DMS 273 treated with DMSO at 0.1 percent for 48 hours (cell line): ENCODE measurements at places on chromosomes 12 and 14.

DNA sequence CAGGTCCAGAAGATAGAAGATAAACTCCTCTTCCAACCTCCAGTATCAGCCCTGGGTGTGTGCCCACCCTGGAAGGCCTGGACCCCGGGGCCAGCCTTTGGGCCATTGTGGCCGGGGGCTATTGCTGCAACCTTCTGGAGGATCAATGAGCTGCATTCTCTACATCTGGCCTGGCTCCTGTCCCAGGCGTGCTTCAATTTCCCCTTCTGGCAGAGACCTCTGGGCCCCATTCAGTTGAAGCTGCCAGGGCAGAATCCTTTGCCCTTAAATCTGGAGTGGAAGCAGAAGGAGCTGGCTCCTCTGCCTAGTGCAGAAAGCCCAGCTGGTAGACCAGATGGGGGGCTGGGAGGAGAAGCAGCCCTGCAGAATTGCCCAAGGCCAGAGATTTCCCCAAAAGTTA lies 10.0 kb downstream of the NYNRIN start:
- DNase-seq, result peak; percentile 83

GRCh38 chr12:131753757-131754156 lies 42.9 kb downstream of the SFSWAP start:
- no peak for DNase-seq

DNA sequence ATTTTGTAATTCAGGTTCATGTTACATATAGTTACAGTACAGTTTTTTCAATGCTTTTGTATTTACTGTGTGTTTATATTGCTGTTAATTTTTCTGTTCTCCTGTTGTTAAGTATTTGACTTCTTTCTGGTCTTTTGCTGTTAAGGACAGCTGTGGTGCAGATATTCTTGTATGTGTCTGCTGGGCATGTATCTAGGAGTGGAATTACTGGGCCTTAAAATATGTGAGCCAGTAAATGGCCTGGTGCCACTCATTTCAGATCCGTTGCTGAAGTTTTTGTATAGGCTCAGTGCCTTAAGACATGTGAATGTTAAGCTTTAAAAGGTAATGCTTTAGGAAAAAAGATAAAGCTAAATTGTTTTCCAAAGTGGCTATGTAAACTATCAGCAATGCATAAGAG lies 87.3 kb downstream of the TTLL5 start:
- DNase-seq, result no peak

DNA sequence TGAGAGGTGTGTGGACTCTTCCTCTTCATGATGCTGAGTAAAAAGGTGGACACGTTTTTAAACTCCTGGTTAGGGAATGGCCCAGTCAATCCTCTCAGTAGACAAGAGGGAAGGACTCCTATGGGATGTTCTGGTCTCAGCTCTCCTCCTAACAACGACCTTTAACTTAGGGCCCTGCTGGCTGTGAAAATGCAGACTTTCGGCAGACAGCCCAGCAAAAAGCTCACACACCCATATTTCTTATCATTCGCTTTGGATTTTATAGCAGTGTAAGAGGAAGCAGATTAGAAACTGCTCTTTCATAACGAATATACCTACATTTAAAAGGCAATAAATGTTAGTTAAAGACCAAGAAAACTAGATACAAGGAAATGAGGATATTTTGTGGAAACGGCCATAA lies 18.0 kb upstream of the YARS2 start:
- no peak for DNase-seq

DNA sequence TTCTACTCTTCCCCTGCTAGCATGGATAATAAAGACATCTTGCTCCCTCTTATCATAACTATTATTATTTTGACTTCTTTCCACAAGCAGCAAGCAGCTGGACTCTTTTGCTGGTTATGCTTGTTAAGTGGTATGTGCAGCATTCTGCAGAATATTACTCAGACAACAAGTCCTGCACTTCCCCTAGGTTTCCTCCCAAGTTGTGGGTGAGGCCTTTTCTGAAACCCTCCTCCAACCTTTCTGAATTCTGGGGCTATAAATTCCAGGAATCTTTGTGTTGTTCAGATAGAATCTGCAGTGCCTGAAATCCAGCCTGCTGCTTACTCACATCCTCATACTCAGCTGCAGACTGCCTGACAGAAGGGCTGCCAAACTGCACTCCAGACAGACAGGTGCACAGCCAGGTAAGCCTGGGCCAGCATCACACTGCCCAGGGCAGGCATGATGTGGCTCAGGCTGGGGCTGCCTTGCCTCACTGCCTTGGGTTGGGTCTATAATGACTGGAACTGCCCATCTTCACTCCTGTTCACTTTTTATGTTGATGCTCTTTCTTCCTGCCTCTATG lies 6.2 kb upstream of the DHRS2 start:
- DNase-seq, result no peak

DNA sequence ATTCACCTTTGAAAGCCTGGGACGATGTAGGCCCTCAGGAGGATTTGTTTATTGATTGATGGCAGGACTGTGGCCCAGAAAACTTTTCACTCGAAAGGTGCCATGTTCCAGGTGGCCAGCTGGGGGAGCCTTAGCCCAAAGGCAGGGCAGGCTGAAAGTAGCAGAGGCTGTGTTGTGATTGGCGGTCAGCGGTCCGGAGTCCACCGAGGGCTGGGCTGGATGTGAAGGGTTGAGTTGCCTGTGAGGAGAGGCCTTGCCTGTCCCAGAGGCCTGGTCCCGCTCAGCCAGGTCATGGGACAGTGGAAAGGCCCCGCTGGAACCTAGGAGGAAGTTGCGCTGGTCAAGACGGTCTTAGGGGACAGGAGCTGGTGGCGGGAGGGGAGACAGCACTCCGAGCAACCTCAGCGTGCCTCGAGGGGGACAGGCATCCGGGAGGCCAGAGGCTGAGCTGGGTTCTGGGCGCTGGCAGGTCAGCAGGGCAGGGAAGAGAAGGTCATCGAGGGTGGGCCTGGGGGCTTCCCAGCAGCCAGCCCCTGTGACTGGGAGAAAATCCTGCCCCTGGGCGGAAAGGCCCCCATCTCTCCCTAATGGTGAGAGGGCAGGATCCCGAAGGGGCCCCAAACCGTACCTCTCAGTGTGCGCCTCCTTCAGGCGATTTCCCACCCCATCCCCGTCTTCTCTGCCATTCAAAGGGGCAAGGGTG lies 26.3 kb downstream of the CMA1 start:
- DNase-seq, result no peak

- no peak for DNase-seq
Measured at GRCh38 chr12:95474660-95474958, 657 bp downstream of the METAP2 start.

- no peak for DNase-seq
Measured at GRCh38 chr12:75655315-75655806, 144.0 kb upstream of the KRR1 start.

GRCh38 chr12:26080911-26081310 lies 43.9 kb downstream of the BHLHE41 start:
- no peak for DNase-seq

- DNase-seq, result no peak
Measured at GRCh38 chr14:92704036-92704804, 44.2 kb downstream of the LGMN start.

- DNase-seq, result no peak
Measured at GRCh38 chr12:68102731-68103130, 56.8 kb downstream of the IFNG start.
